HFF-Myc (cell line): ENCODE measurements at places on chromosomes 7 and 10.

DNA sequence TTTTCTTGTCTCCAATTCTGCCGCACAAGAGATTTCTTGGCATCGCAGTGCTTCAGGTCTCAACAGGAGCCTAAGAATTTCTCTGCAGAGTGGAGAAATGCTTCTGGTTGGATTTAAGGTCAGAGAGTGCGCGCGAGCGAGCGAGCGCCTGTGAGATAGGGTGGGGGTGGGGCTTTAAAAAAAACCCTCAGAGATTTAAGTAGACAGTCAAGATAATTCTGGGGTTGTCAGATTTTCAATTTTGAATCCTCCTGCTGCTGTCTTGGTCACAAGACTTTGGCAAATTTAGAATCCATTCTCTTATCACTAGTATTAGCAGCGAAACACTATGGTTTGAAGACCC, 49.7 kb downstream of the CPEB3 start:
- DNase-seq = no peak

- DNase-seq = no peak
Measured at GRCh38 chr10:7261351-7261750, 149.5 kb downstream of the SFMBT2 start.

DNA sequence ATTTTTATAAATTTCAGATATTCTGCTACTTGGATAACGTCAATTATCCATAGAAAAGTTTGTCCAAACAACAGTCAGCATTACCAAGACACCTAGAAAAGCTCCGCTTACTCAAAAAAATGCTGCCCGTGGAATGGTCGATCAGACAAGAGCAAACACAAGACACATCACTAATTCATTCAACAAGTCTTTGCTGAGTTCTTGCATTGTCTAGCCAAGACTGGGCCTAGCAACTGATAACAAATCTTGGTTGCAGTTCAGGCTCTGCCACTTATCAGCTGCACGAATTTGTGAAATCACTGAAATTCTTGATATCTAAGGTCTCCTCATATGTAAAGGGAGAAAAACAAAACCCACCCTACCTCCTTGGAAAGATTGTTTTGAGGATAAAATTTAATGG, 168.3 kb downstream of the AKR1D1 start:
- no peak for DNase-seq

- no peak for DNase-seq
Measured at GRCh38 chr7:6546498-6547251, 4.6 kb downstream of the GRID2IP start.

GRCh38 chr10:6267941-6268340, 65.2 kb downstream of the PFKFB3 start:
- DNase-seq = no peak

DNA sequence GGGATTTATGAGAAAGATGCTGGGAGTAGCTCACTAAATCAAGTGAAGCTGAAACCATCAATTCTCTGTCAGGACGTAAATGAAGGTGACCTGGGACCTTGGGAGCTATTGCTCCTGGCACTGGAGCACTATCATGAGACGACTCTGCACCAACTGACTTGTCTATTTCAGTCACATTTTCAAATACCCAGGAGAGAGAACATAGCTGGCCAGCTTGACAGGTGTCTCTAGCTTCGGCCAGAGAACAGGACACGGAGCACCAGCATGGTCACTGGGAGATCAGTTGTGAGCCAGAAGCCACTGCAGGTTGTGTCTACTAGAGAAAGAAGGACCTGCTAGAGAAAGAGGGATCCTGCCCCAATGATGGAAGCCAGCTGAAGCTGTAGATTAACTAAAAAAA, 17.4 kb upstream of the ATOH7 start:
- no peak for DNase-seq

- no peak for DNase-seq
Measured at GRCh38 chr7:143248761-143249354, 14.4 kb upstream of the GSTK1 start.

GRCh38 chr7:138049505-138050116, 26.6 kb upstream of the AKR1D1 start:
- DNase-seq = no peak

GRCh38 chr10:121478556-121478955, 119.7 kb downstream of the FGFR2 start:
- no peak for DNase-seq

DNA sequence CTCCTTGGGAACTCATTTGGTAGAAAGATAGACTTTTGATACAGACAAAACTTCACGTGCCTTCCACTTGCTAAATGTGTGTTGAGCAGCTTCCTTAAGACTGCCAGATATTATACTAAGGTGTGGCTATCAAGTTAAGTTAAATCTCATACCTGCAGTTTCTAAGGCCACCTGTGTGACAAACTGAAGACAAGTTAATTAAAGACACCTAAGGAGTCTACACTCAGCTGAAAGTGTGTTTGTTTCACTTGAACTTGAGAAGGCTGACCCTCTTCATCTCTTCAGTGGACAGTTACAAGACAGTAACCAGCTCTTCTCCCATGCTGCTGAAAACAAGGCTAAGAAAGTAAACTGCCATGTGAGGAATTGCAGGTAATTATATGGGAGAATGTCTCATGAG, 124.0 kb downstream of the NPY start:
- no peak for DNase-seq

GRCh38 chr7:41448104-41448503, 254.8 kb downstream of the INHBA start:
- no peak for DNase-seq

DNA sequence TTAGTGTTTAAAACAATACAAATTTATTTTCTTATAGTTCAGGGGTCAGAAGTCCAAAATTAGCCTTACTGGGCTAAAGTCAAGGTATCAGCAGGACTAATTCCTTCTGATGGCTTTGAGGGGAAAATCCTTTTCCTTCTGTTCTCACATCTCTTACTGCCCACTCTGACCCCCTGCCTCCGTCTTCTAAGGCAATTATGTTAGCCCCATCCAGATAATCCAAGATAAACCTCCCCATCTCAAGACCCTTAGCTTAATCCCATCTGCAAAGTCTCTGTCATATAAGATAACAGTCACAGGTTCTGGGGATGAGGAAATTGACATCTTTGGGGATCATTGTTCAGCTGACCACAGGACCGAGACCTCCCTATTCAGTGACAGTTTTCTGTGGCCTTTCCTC, 22.3 kb downstream of the MACROH2A2 start:
- DNase-seq = no peak

- DNase-seq = no peak
Measured at GRCh38 chr10:60975716-60976115, 31.7 kb upstream of the RHOBTB1 start.

DNA sequence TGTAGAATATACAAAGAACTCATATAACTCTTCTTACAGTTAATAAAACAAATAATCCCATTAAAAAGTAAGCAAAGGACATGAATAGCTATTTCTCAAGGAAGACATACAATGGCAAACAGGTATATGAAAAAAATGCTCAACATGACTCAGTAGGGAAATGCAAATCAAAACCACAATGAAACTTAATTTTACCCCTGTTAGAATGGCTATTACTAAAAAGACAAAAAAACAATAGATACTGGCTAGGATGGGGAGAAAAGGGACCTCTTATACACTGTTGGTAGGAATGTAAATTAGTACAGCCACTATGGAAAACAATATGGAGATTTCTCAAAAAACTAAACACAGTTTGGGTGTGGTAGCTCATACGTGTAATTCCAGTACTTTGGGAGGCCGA, 37.8 kb downstream of the HERPUD2 start:
- no peak for DNase-seq

GRCh38 chr7:96837593-96837992, 127.9 kb upstream of the SEM1 start:
- DNase-seq = no peak

DNA sequence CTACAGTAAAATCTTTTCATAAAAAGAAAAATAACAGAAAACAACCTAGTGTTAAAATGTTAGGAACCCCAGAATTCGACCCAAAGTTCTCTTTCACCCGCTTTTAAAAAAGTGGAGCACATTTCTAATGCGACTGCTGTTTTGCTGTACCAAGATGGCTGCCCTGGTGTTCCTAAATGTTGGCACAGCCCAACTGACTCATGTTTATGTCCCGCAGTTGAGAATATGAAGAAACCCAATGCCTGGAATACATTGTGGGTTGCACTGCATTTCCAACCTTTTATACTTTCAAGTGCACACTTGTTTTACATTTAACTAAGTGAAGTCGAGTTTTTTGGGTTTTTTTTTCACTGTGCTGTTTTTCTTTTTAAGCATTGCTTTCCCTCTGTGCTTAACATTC, 944 bp downstream of the STEAP1B start:
- DNase-seq = no peak

- no peak for DNase-seq
Measured at GRCh38 chr7:39357648-39358047, 208.6 kb upstream of the YAE1 start.

DNA sequence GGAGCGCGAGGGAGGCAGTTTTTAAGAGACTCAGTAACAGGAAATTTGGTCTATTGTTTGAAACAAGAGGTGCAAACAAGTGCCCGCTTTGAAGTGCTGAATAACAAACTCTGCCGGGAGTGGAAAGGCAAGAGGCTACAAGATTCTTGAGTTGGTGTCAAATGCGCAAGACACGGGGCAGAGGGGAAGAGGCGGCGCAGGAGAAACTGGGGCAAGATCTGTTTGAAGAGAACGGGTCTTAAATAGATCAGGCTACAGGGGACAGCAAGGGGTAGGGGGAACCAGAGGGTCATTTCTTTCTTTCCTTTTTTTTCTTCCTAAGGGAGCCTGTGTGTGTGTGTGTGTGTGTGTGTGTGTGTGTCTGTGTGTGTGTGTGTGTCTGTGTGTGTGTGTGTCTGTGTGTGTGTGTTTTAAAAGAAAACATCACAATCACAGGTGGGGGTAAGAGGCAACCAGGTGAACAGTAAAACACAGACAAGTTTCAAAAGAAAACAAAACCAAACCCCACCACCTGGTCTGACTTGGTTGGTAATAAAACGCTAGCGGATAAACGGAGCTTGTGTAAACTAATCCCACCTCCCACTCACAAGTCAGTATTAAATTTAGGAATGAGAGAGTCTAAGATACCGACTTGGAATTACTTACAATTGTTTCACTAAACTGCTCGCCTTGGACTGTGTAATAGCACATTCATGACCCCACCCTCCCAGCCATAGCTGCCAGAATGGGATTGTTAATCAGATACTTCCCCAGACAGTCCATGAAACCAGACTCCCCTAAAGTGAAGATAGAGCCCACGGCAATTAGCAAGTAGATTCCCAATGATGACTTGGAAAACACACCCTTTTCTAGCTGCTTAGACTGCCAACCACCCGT, 13.1 kb upstream of the CUX1 start:
- DNase-seq = no peak

GRCh38 chr7:107843184-107843583, 40.2 kb upstream of the SLC26A3 start:
- no peak for DNase-seq

GRCh38 chr10:100045592-100045991, 35.8 kb upstream of the DNMBP start:
- no peak for DNase-seq

DNA sequence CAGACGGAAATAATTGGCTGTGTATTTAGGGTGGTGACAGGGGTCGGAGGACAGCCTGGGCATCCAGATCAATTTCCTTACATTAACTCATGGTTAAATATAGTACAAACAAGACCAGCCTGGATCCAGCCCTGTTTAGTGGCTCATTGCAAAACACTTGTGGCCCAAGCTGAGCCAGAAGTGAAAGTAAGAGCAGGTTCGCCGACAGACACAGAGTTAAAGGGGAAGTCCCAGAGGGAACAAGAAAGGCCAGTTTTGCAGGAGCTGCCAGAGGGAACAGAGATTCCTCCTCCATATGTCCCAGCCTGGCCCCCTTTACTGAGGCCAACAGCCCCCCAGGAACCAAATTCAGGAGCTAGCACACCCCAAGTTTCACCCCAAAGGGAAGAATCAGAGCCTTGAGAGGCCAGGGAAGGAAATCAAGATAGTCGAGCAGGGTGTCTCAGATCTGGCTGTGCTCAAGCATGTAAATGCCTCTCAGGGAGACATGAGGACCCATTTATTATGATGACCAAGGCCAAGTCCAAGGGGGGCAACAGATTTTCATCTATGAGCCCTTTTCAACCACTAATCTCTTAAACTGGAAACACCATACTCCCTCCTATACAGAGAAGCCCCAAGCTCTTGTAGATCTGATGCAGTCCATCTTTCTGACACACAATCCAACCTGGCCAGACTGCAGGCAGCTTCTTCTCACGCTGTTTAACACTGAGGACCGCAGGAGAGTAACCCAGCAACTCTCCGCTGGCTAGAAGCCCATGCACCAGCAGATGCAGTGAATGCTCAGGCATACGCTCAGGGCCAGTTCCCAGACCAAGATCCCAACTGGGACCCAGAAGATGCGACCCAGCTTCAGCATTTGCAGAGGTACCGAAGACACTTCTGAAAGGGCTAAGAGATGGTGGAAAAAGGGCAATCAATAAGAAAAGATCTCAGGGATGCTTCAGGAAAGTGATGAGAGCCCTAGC, 15.9 kb upstream of the ADCK2 start:
- no peak for DNase-seq
